Psoas muscle (tissue), 8 donors: ENCODE measurements at places on chromosomes 5 and 9. TPM values are rescaled to one million over a fixed set of nuclear protein-coding genes. Genes with fewer than 3 reads are reported as not detected.

The LYRM7 gene
- polyA plus RNA-seq: 28.5 TPM

The GARIN3 gene
- not detected for polyA plus RNA-seq

The GCNT1 gene
- polyA plus RNA-seq: 0.22 TPM

The P4HA2 gene
- polyA plus RNA-seq: 13.0 TPM

The NDUFAF2 gene
- polyA plus RNA-seq: 86.7 TPM

The NDST1 gene
- polyA plus RNA-seq: 11.0 TPM

The PCDHB14 gene
- polyA plus RNA-seq: 0.51 TPM

The SLC34A1 gene
- polyA plus RNA-seq: not detected

The DNAJA1 gene
- polyA plus RNA-seq: 135 TPM

The PCDHA9 gene
- polyA plus RNA-seq: not detected

The KCNV2 gene
- polyA plus RNA-seq: not detected

The CCDC152 gene
- 0.30 TPM for polyA plus RNA-seq

The NR2F1-AS1 gene
- 1.5 TPM for polyA plus RNA-seq

The CCDC183 gene
- 0.08 TPM for polyA plus RNA-seq

The HSD17B3 gene
- polyA plus RNA-seq: 0.16 TPM

The ZFP2 gene
- polyA plus RNA-seq: 1.5 TPM

The CNTNAP3B gene
- polyA plus RNA-seq: 1.3 TPM

The INSL4 gene
- polyA plus RNA-seq: 0.04 TPM

The CNTNAP3 gene
- 0.14 TPM for polyA plus RNA-seq
